ENCODE measurements at places on chromosomes 1 and 21. TPM values are rescaled to one million over a fixed set of nuclear protein-coding genes. Genes with fewer than 3 reads are reported as not detected.

GRCh38 chr1:33721301-33721815 is 142.5 kb upstream of the HMGB4 start:
- DNase-seq, result no peak
- no peaks in the 10 kb centered on the region for H3K36me3 ChIP-seq
- H3K4me3 ChIP-seq, result no peak overlapping the region
- H3K27ac ChIP-seq, result no peak overlapping the region
- no peaks in the 10 kb centered on the region for H3K4me1 ChIP-seq

GRCh38 chr1:48568501-48568900 is 96.5 kb upstream of the SPATA6 start:
- H3K27me3 ChIP-seq, result no peaks in the 10 kb centered on the region
- no peak overlapping the region for H3K27ac ChIP-seq
- H3K36me3 ChIP-seq, result no peaks in the 10 kb centered on the region
- peaks cover 36% of the 10 kb centered on the region for H3K4me1 ChIP-seq
- H3K4me3 ChIP-seq, result no peak overlapping the region

- no peaks in the 10 kb centered on the region for H3K27me3 ChIP-seq
- H3K27ac ChIP-seq, result no peak overlapping the region
- DNase-seq, result no peak
- no peaks in the 10 kb centered on the region for H3K4me1 ChIP-seq
- no peaks in the 10 kb centered on the region for H3K36me3 ChIP-seq
- H3K4me3 ChIP-seq, result no peak overlapping the region
Measured at GRCh38 chr1:104830534-104830933, 1080.8 kb downstream of the AMY1C start.

The MECR gene
- 19.9 TPM for total RNA-seq

- no peaks in the 10 kb centered on the region for H3K4me1 ChIP-seq
- H3K36me3 ChIP-seq, result no peaks in the 10 kb centered on the region
- H3K27me3 ChIP-seq, result no peaks in the 10 kb centered on the region
- no peak overlapping the region for H3K27ac ChIP-seq
Measured at GRCh38 chr1:21381354-21381753, 58.6 kb upstream of the NBPF3 start.

DNA sequence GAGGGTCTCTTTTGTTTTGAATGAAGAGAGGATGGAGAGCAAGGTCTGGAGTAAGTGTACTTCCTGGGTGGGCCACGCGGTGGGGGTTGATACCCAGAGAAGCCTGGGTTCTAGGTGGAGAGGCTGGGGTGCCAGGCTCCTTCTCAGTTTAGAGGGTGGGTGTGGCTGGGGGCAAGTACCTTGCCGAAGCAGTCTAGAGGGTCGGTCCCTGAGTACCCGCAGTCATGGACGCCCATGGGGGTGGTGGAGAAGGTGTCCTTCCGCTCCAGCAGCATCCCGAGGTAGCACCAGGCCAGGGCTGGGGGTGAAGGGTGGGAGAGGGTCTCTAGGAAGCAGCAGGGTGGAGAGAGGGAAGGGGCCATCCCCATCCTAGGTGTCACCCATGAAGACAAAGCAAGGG is 14.3 kb downstream of the TTC22 start:
- H3K4me3 ChIP-seq, result no peak overlapping the region
- DNase-seq, result no peak
- H3K27me3 ChIP-seq, result peaks cover 2% of the 10 kb centered on the region
- H3K27ac ChIP-seq, result no peak overlapping the region
- H3K36me3 ChIP-seq, result no peaks in the 10 kb centered on the region

DNA sequence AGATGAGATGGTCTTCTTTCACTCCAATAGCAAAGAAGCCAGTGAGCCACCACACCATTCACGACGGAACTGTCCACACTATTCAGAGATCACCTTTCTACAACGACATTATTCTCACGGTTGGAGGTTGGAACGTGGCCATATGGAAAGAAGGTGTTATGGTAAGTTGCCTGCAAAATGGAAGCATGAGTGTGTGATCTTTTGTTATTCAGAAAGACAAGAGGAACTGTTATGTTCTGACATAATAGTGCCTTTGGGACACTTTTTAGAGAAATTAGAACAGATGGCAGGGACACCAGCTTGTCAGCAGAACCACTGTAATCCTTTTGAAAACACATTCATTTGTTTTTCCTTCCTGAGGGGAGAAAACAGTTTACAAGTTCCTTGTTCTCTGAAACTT is 75.8 kb upstream of the MCOLN3 start:
- DNase-seq, result no peak
- no peaks in the 10 kb centered on the region for H3K36me3 ChIP-seq
- no peak overlapping the region for H3K27ac ChIP-seq
- no peaks in the 10 kb centered on the region for H3K27me3 ChIP-seq
- H3K4me1 ChIP-seq, result no peaks in the 10 kb centered on the region
